ENCODE measurements at places on chromosomes 3 and 15. TPM values are rescaled to one million over a fixed set of nuclear protein-coding genes. Genes with fewer than 3 reads are reported as not detected.

The RPS27L gene
- total RNA-seq, result 89.6 TPM

The GPR15 gene
- not detected for total RNA-seq

The RHOV gene
- 52.2 TPM for total RNA-seq

The FBN1 gene
- total RNA-seq, result 3.5 TPM

The NAALADL2 gene
- 0.23 TPM for total RNA-seq

The ARGFX gene
- total RNA-seq, result not detected

The HIGD2B gene
- total RNA-seq, result not detected

Measured in airway epithelial cell (primary cell).